HS-5 (cell line): ENCODE measurements at places on chromosomes 12 and 14.

DNA sequence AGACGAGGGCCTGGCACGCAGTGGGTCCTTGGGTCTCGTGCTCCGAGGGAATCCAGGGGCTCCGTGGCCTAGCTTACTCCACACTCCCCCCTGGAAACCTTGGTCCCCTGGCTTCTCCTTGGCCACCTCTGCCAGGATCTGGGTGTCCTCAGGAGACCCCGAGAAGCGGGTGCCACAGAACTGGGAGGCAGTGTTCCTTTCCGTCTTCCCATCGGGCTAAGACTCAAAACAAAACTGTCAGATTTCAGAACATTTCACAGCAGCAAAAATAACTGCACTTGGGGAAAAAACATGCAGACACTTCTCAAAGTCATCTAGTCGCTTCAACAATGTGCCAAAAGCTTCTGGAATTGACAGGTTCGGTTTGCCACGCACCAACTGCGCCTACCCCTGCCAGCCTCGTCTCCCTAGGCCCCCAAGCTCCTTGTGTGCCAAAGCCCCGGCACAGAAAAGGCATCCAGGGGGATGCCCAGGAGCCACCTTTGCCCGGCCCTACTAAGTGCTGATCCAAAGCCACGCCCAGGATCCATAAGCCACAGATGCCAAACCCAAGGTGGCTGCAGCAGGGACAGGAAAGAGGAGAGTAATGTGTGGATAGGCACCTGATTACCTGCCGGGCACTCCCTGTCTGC, 58.4 kb upstream of the DIO3 start:
- DNase-seq: no peak

- no peak for DNase-seq
Measured at GRCh38 chr14:95290021-95290420, 29.7 kb downstream of the CLMN start.

DNA sequence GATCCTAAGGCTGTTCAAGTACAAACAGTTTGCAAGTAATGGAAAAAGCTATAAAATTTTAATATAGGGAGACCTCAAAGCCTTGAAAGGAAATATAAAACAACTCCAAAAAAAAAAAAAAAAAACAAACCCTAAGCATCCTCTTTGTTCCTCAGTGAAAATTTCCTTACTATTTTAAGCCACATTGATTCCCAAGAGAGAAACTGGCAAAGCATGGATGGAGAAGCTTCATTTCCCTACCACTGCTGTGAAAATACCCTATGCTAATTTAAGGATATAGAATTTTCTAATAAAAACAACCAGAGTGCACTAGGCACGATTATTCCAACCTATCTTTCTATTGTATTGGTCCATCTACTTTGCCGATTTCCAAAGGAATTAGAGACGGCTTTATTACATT, 283.1 kb downstream of the CACNA1C start:
- no peak for DNase-seq

- no peak for DNase-seq
Measured at GRCh38 chr12:41970744-41971143, 173.9 kb downstream of the GXYLT1 start.

DNA sequence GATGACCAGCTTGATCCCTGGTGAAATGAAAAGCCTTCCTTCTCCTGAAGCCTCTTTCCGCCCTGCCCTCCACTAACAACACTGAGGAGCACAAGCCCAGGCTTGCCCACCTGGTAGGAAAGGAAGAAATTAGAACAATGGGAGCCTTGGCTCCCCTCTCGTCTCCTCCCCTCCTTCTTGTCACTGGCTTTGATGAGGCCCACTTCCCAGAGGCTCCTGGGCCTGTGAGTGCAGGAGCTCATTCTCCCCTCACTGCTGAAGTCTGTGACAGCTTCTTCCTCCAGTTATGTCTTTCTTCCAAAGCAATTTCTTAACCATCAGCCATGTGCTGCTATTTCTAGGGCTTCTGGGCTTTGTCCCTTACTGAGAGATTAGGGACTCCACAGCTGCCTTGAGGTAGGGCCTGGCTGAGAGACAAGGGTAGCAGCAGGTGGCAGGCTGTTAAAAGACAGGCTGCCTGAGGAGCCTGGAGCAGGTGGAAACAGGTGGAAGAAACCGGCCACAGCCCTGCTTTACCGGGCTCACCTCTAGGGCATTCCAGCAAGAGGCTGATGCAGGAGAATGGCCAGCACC, 53.6 kb upstream of the SRSF5 start:
- no peak for DNase-seq

DNA sequence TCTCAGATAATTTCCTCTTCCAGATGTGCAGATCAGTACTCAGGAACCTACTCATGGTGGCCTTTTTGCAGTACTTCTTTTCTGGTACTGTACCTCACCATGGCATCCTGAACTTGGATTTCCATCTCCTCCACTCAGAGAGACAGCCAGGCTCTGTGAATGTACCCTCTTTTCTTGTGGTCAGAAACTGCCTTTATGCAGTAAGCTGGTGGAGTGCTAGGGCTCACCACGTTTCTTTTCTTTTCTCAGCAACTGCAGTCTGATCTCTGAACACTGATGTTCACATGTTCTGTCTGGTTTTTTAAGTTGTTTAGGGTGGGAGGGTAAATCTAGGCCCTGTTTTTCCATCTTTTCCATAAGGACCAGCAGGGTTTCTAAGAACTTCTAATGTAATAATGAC, 99.8 kb upstream of the NRXN3 start:
- no peak for DNase-seq

- DNase-seq: no peak
Measured at GRCh38 chr14:81465507-81466228, 65.5 kb upstream of the STON2 start.

GRCh38 chr12:82174383-82174782, 183.8 kb downstream of the CCDC59 start:
- DNase-seq: no peak

DNA sequence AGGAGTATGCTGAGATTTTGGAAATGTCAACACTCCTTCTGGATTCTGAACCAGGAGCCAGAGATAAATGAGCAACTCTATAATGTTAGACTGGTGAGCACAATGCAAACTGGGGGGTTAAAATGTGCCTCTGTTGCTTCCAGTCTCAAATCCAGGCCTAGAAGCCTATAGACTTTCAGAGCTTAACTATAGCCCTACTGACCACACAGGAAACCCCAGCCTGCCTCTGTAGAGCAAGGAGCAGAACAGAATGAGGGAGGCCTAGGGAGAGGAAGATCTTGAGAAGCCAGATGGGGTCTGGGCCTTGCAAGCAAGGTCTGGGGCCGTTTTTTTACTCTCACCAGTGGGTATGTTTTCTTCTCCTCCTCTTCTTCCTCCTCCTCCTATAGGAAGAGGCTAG, 225.4 kb upstream of the KITLG start:
- no peak for DNase-seq

GRCh38 chr14:49961270-49962222, 68.7 kb downstream of the ARF6 start:
- no peak for DNase-seq

GRCh38 chr12:25811656-25812126, 146.8 kb upstream of the RASSF8 start:
- no peak for DNase-seq

GRCh38 chr14:76112889-76113624, 38.7 kb upstream of the GPATCH2L start:
- DNase-seq: no peak

GRCh38 chr14:38578278-38578681, 322.4 kb upstream of the CLEC14A start:
- DNase-seq: no peak

GRCh38 chr12:109359131-109359690, 11.5 kb downstream of the MYO1H start:
- DNase-seq: no peak

DNA sequence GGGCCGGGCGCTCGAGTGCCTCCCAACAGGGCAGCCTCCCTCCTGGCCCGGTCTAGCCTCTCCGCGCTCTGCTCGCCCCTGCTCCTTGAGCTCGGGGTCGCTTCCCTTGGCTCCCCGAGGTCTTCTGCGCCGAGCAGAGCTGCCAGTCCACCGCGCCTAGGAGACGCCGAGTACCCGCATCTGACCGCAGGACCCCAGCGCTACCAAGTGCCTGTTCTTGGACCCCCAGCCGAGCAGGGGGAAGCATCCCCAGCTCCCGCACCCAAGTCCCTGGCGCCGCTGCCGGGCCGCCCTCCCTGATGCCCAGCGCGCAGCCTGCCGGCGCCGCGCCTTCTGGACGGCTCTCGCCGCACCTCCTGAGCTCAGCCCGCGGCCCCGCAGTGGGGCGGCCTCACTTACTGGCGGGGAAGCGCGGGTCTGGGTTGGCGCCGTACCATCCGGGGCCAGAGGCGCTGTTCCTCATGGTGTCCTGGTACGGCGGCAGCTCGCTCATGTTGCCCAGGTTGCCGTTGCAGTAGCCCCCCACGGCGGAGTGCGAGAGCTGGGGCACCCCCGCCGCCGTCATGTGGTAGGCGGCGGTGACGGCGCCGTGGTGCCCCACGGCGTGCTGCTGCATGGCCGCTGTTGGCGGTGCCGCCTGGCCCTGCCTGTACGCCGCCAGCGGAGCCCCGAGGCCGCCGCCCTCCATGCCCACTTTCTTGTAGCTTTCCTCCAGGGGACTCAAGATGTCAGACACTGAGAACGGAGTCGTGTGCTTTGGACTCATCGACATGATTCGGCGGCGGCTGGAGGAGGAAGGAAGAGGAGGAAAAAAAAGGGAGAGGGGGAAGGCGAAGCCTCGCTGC, 1.2 kb downstream of the NKX2-1 start:
- DNase-seq: no peak

DNA sequence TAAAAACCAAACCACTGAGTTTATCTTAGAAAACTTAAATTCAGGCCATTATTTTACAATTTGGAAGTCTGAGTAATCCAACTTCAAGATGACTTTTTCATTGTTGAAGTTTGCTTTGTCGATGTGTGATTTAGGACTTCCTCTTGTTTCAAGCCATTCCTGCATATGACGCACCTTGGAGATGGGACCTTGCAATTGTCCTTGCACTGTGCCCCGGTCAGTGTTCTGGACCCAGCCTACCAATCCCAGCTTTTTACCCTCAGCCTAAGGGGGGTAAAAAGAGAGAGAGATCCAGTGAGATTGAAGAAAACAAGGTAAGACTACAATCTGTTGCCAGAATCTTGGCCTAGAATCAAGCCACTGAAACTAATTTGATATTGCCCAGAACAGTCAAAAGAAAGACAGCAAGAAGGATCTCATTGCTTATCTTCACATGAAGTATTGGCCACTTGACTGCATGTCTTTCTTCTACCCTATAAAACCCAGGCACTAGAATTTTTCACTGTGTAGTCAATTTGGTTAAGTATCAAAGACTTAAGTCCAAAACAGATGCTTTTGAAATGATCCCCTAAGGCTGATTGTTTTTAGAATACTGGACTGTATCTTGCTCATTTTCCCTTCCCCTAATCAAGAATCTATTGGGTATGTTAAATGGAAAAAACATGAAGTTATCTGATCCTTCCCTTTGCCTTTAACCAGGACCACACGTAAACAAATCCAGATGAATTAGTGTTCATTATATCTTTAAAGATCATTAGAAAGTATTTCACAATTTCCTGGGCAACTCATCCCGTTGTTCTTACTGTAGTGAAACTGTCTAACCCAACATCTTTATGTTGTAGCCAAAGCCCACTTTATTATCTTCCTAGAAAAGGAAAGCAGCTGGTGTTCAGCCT, 2.4 kb upstream of the MLH3 start:
- DNase-seq: no peak

DNA sequence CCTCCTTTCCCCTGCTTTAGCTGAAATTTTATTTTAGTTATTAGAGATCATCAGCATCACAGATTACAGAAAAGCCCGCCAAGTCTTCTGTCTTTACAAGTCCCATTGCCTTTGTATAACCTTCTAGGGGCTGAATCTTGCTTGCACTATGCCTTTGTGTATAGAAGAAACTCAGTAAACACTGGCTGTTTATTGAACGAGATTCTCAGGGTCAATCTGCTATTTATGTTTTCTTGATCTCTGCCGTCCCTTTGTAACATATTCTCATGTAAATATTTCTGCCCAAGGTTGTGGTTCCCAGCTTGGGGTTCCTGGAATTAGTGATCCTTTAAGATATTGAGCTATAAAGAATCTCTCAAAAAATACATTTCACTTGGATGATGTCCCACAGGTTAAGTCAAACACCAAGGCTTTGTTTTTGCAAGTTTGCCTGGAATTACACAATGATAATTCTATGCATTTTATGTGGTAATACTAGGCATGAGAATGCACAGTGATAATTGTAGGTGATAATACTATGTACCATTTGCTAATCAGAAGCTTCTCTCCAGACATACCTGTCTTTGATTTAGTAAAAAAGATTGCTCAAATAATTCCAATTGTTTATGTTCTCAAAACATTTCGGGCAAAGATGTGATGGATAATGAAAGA, 40.6 kb upstream of the FGF6 start:
- no peak for DNase-seq

- no peak for DNase-seq
Measured at GRCh38 chr12:4850857-4851380, 58.8 kb upstream of the KCNA1 start.

DNA sequence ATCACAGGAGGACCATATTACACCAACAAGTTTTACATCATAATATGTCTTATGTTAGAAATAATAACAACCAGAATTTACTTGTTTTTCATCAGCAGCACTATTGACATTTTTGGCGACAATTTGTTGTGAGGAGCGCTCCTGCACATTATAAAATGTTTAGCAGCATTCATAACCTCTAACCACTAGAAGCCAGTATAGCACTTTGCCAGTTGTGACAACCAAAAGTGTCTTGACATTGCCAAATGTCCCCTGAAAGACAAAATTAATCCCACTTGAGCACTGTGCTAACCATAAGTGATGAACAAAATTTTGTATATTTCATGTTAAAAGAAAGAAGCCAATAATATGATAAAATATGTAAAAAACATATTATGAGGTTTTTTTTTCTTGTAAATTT, 356.9 kb upstream of the LMO3 start:
- no peak for DNase-seq

GRCh38 chr12:57479043-57479375, 657 bp downstream of the ARHGAP9 start:
- no peak for DNase-seq

DNA sequence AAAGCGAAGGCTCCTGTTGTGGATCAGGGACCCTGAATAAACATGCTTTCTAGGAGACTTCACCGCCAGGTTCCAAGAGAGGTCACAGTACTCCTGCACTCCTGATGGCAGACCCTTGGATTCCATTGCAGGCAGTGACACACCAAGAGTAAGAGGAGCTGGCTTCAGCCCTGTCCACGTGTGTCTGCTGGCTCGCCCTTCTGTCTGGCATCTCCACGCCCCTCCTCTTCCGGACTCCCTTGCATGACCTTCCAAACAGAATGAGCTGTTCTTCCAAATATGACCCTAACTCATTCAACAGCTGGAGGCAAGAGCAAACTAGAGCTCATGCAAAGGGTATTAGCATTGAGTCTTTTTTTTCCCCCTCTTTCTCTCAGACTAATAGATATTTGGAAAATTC, 233.0 kb upstream of the PLEKHG7 start:
- no peak for DNase-seq

- DNase-seq: no peak
Measured at GRCh38 chr14:104171029-104171697, 32.8 kb downstream of the KIF26A start.

DNA sequence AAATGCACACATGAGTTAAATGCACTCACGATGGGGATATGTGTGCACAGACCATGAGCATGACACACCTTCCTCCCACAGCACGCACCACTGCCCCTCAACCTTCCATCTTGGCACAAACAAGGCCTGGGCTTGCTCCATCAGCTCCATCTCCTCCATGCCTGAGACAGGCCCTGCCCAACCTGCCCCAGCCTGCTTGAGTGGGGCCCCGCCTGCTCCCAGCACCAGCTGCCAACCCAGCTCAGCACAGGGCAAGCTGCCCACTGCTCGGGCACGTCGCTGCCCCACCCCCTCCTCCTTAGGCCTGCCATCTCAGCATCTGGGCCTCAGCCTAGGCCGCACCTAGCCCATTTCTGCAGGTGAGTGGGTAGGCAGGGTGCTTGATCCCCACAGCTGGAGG, 27.6 kb upstream of the KRT78 start:
- no peak for DNase-seq

- DNase-seq: no peak
Measured at GRCh38 chr12:112121780-112122565, 3.4 kb upstream of the TRAFD1 start.
